ENCODE measurements at places on chromosomes 7 and 10. TPM values are rescaled to one million over a fixed set of nuclear protein-coding genes. Genes with fewer than 3 reads are reported as not detected.
A peak's percentile ranks its signal among the peaks of the same experiment; 100 is the strongest.

GRCh38 chr7:7751243-7752092, 33.1 kb upstream of the RPA3 start:
- no peak overlapping the region for H3K27ac ChIP-seq
- H3K36me3 ChIP-seq = peaks cover 6% of the 10 kb centered on the region
- DNase-seq = no peak
- H3K4me1 ChIP-seq = peaks cover 6% of the 10 kb centered on the region
- H3K27me3 ChIP-seq = no peaks in the 10 kb centered on the region

GRCh38 chr7:158867214-158867984, 11.0 kb downstream of the DYNC2I1 start:
- H3K36me3 ChIP-seq = peaks cover 22% of the 10 kb centered on the region
- H3K27me3 ChIP-seq = no peaks in the 10 kb centered on the region
- no peak overlapping the region for H3K27ac ChIP-seq
- DNase-seq = no peak
- peaks cover 38% of the 10 kb centered on the region for H3K4me1 ChIP-seq

GRCh38 chr10:29255104-29255503, 33.8 kb upstream of the LYZL1 start:
- H3K4me3 ChIP-seq = no peak overlapping the region
- H3K27ac ChIP-seq = no peak overlapping the region
- no peaks in the 10 kb centered on the region for H3K4me1 ChIP-seq
- no peaks in the 10 kb centered on the region for H3K36me3 ChIP-seq

- H3K27ac ChIP-seq = peak overlapping the region; percentile 90
- peak overlapping the region; percentile 33 for H3K4me3 ChIP-seq
- H3K27me3 ChIP-seq = no peaks in the 10 kb centered on the region
- peaks cover 15% of the 10 kb centered on the region for H3K36me3 ChIP-seq
- peak; percentile 71 for DNase-seq
- H3K4me1 ChIP-seq = peaks cover 45% of the 10 kb centered on the region
Measured at GRCh38 chr10:3935141-3935540, 150.1 kb upstream of the KLF6 start.

DNA sequence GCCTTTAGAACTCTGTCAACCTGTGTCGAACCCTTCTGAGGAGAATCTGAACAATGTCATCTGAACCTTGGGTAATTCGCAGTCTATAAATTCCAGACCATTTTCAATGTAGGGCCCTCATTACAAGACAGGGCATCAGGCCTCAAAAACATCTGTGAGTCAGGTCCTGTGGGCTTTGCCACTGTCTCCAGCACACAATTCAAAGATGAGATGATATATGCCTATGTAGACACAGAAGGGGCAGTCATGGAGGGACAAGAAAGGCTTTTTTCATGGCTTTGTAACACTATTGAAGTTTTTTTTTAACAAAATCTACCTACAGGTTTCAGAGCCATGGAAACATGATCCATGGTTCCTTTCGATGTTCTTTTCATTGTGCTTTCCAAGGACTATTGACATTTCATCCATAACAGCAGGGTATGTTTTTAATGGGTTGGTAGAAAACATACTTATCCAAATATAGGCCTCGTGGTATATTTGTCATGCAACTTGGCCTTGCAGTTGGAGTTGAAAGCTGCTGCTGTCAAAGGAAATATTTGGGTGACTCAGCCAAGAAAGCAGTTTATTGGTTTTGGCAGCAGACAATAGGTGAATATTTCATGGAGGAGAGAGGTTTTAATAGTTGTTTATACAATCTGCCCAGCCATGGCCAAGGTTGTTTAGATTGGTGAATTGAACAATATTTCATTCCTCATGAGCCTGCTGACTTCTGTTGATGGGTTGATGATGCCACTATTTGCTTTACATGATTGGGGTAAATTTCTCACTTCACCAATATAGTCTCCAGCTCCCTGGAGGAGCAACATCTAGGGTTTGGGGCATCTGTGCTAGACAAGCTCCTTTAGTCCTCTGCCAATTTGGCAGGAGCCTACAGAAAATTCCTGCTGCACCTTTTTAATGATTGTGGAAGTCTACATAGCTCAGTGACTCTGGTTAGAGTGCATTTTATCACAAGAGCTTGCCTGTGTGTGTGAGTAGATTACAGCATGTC, 158.4 kb upstream of the TMEM72 start:
- H3K4me3 ChIP-seq = no peak overlapping the region
- no peak overlapping the region for H3K27ac ChIP-seq
- H3K4me1 ChIP-seq = no peaks in the 10 kb centered on the region
- no peaks in the 10 kb centered on the region for H3K36me3 ChIP-seq
- DNase-seq = no peak
- H3K27me3 ChIP-seq = peaks cover 4% of the 10 kb centered on the region

DNA sequence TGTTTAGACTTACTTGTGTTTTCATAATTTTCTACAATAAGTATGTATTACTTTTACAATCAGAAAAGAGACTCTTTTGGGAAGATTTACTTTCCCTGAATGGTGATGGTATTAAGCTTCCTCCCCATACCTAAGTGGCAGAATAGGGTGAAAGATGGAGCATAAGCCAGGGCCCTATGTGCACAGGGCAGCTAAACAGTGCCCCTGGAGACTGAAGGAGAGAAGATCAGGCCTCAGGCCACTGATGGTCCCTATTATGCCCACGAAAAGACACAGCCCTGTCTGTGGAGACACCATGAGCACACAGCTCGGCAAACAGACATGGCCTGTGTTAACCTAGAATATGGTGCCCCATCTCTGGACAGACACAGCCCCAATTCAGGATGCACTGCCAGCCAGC, 139.4 kb downstream of the OAT start:
- H3K4me3 ChIP-seq = no peak overlapping the region
- H3K27me3 ChIP-seq = no peaks in the 10 kb centered on the region
- no peaks in the 10 kb centered on the region for H3K36me3 ChIP-seq

DNA sequence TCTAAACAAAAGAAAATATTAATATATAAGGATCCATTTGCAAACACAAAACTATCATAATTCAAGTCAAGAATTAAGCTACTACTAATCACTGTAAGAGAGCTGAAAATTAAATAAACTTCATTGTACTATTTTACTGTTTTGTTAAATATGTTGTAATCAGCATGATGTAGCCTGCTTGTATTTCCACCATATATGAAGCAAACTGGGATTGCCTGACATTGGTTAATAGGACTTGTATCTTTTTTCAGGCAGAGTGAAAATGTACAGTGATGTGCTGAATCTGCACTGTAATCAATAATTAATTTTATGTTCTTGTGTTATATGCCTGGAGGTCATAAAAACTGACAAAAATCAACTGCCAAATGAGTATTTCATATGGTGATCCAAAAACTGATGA, 25.4 kb downstream of the TRDMT1 start:
- peaks cover 8% of the 10 kb centered on the region for H3K36me3 ChIP-seq
- H3K4me3 ChIP-seq = no peak overlapping the region
- H3K27ac ChIP-seq = no peak overlapping the region
- no peak for DNase-seq
- H3K4me1 ChIP-seq = peaks cover 28% of the 10 kb centered on the region

DNA sequence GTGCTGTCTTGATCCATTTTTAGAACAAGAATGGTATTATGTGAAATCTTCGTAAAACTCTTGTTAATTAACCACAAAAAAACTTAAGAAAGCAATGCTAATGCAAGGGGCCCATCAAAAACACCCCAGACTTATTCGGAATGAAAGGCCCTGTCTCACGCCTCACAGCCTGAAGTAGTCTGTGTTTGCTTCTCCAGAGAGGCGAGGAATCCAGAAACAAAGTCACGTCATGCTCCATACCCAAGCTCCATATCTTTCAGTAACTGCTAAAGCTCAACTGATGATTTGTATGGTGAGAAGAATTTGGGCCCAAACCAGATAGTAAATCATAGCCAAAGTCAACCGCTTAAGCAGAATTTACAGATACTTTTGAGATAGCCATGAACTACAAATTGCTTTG, 155.4 kb downstream of the ATE1 start:
- H3K36me3 ChIP-seq = peaks cover 35% of the 10 kb centered on the region
- no peaks in the 10 kb centered on the region for H3K4me1 ChIP-seq
- no peaks in the 10 kb centered on the region for H3K27me3 ChIP-seq
- no peak overlapping the region for H3K27ac ChIP-seq
- no peak overlapping the region for H3K4me3 ChIP-seq

DNA sequence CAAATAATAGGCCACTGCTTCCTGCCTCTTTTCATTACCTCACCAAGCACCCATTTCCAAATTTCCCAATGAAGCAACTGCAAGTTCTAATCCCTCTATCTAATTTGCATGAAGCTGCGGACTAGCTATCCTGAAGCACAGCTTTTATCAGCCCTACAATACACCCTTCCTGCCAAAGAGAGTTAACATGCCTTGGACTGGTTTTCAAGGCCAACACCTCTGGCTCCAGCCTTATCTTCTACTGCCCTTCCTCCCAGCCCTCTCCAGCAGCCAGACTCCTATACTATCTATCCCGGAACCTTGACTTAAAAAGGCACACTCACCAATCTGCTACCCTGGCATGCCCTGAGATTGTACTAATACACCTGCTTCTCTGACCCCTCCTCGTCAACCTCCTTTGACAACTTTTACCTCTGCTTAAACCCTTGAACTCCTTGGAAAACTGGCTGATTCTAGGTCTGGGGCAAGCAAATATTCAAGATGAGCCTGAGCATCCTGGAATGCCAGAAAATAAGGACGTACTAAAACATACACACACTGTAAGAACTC, 73.4 kb downstream of the SGMS1 start:
- no peak overlapping the region for H3K4me3 ChIP-seq
- H3K27me3 ChIP-seq = no peaks in the 10 kb centered on the region
- no peak for DNase-seq
- peaks cover 35% of the 10 kb centered on the region for H3K4me1 ChIP-seq

DNA sequence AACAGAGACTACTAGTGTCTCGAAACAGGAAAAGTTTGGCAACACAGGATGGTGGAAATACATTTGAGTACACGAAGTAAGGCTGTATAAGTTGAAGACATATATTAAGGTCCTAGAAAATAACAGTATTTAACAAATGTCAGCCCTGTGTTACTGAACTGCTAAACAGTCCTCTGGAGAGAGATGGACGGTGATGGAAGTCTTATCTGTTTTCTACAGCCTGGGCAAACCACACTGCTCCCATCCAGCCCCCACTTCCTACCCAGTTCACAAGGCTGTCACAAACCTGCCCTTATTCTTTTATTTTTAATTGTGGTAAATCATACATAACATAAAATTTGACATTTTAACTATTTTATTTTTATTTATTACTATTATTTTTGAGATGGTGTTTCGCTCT, 179.1 kb downstream of the DNAJC1 start:
- no peak for DNase-seq
- peaks cover 50% of the 10 kb centered on the region for H3K36me3 ChIP-seq
- no peak overlapping the region for H3K27ac ChIP-seq

GRCh38 chr7:19215412-19215811, 70.2 kb upstream of the FERD3L start:
- no peak overlapping the region for H3K27ac ChIP-seq
- H3K4me3 ChIP-seq = no peak overlapping the region

DNA sequence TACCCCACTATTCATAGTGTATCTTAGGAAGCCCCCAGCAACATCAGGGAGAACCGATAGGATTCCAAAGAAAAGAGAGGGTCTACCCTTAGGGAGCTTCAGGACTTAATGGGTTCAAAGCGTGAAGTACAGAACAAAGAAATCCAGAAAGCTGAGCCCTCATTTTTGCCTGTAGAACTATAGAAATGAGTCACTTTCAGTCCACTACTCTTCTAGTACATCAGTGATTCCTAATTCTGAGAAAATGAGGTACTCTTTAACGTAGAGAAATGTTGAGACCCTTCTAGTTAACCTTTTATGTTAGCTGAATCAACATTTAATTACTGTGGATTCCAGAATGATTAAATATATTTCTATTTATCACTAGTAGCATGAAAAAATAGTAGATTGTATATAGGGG, 1.8 kb downstream of the TDRD1 start:
- DNase-seq = no peak
- H3K4me3 ChIP-seq = no peak overlapping the region
- H3K27me3 ChIP-seq = no peaks in the 10 kb centered on the region
- peaks cover 2% of the 10 kb centered on the region for H3K4me1 ChIP-seq
- H3K27ac ChIP-seq = no peak overlapping the region

DNA sequence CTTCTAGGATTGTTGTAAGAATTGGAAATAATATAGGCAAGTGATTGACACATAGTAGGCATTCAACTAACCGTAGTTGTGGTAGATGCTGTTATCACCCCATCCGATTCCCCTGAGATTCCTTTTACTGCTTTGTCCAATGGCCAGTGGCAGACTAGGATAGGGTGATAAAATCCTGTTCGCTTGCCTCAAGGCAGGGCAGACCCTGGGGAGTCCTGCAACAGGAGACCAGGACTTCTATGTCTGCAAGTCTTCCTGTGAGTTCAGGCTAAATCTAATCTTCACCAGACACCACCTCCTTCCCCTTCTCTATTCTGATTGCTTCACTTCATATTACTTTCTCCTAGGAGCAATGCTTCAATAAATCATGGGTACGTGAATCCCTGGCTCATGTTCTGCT, 42.8 kb upstream of the CREB5 start:
- H3K4me1 ChIP-seq = no peaks in the 10 kb centered on the region
- H3K27me3 ChIP-seq = peaks cover 4% of the 10 kb centered on the region
- DNase-seq = no peak
- H3K36me3 ChIP-seq = no peaks in the 10 kb centered on the region
- no peak overlapping the region for H3K4me3 ChIP-seq

GRCh38 chr7:94400643-94401427, 6.1 kb downstream of the COL1A2 start:
- H3K4me1 ChIP-seq = no peaks in the 10 kb centered on the region
- H3K36me3 ChIP-seq = no peaks in the 10 kb centered on the region
- DNase-seq = no peak
- H3K4me3 ChIP-seq = no peak overlapping the region
- no peak overlapping the region for H3K27ac ChIP-seq
- H3K27me3 ChIP-seq = peaks cover 37% of the 10 kb centered on the region

DNA sequence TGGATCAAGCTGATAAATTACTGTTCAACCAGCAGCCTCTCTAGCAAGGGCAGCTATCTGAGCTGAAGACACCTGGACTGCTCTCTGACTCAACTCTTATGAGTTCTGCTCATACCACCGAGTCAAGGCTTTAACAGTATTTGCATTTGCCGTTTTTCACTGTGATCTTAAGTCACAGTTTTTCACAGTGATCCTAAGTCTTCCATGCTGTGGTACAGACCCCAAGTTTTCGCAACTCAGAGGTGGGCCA, 31.3 kb downstream of the PIP4K2A start:
- peak overlapping the region; percentile 99 for H3K27ac ChIP-seq
- no peaks in the 10 kb centered on the region for H3K27me3 ChIP-seq
- H3K36me3 ChIP-seq = peaks cover 21% of the 10 kb centered on the region
- H3K4me3 ChIP-seq = peak overlapping the region; percentile 75
- peaks cover 83% of the 10 kb centered on the region for H3K4me1 ChIP-seq

SFRP5 gene
- 0.22 TPM for total RNA-seq

HDAC9 gene
- total RNA-seq = 0.72 TPM

ACTL6B gene
- total RNA-seq = not detected

ST7 gene
- 8.4 TPM for total RNA-seq

ZPBP gene
- 0.37 TPM for total RNA-seq

PRSS2 gene
- not detected for total RNA-seq

SBDS gene
- 77.9 TPM for total RNA-seq

ELN gene
- total RNA-seq = not detected

CLDN4 gene
- total RNA-seq = 0.33 TPM

GIMAP7 gene
- total RNA-seq = 37.9 TPM

C1QL3 gene
- not detected for total RNA-seq

GTPBP10 gene
- 56.6 TPM for total RNA-seq
